DMS79 treated with DMSO at 0.1 percent for 48 hours (cell line): ENCODE measurements at places on chromosomes 6 and 20.

DNA sequence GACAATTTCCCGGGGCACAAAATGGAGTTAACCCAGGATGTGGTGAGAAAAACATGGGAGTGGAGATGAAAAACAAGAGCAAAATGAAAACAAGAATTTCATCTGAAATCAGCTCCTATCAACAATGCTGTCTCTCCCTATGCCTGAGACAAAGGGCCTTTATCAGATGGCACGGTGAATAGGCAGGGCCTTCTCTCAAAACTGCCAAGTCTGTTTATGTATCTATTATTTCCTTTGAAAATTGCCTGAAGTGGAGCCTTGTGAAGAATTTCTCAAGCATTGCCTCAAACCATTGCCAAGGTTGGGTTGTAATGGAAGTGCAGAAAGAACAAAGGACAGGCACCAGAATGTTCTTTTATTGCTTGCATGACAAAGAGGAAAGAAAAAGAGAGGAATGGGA, 74.7 kb downstream of the BTBD3 start:
- DNase-seq = peak; percentile 13

GRCh38 chr6:26388441-26388840, 5.5 kb downstream of the BTN2A2 start:
- no peak for DNase-seq

DNA sequence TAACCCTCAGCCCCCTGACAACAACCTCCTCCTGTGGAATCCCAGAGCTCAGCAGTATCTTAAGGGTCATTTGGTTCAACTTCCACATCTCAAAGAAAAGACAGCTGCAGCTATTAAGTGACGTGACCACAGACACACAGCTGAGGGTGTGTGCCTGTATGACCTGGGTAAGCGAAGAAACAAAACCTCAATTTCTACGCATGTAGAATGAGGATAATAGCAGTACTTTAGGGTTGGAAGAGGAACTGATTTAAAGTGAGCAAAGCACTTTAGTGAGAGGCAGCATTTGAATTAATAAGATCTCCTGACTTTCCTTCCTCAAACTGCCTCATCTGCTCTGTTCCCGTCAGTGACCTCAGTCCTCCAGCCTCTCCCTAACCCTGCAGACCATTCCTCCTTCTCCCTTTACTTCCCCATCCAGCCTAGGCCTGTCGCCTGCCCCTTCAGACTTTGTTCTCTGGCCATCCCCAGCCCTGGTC, 6.8 kb upstream of the ARMC2 start:
- no peak for DNase-seq

- peak; percentile 28 for DNase-seq
Measured at GRCh38 chr20:57617079-57617795, 3.0 kb downstream of the ZBP1 start.

GRCh38 chr6:139647016-139647415, 272.6 kb upstream of the CITED2 start:
- no peak for DNase-seq

DNA sequence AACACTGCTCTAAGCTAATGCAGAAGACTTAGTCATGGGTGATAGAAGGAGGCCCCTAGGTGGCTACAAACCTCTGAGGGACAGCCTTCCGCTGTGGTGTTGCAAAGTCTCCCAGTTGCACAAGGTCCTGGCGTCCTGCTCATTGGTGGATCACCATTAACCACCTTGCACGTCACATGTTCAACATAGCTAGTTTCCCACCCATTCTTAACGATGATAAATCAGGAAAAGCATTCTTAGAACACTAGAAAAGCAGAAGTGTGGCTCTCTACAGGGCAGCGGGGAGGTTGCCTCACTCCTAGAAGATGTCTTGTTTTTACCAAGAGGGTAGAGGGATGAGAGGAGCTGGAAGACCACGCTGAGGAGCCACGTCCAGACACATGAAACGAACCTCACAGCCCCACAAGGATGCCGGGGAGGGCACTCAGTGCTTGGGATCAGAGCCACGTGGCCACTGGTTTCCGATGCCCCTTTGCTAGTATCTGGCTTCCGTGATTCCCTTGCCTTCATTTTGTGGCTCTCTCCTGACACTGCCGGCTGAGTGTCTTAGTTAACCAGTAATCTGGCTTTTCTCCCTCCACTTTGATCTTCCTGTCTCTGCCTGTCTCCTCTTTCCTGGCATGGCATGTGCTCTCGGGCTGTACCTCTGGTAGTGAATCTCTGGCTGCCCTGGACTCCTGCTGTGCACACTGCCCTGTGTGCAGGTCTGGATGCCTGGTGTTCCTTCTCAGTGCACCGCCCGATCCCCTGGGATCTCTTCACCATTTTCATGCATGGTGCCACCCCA, 91.4 kb upstream of the NEDD9 start:
- no peak for DNase-seq

DNA sequence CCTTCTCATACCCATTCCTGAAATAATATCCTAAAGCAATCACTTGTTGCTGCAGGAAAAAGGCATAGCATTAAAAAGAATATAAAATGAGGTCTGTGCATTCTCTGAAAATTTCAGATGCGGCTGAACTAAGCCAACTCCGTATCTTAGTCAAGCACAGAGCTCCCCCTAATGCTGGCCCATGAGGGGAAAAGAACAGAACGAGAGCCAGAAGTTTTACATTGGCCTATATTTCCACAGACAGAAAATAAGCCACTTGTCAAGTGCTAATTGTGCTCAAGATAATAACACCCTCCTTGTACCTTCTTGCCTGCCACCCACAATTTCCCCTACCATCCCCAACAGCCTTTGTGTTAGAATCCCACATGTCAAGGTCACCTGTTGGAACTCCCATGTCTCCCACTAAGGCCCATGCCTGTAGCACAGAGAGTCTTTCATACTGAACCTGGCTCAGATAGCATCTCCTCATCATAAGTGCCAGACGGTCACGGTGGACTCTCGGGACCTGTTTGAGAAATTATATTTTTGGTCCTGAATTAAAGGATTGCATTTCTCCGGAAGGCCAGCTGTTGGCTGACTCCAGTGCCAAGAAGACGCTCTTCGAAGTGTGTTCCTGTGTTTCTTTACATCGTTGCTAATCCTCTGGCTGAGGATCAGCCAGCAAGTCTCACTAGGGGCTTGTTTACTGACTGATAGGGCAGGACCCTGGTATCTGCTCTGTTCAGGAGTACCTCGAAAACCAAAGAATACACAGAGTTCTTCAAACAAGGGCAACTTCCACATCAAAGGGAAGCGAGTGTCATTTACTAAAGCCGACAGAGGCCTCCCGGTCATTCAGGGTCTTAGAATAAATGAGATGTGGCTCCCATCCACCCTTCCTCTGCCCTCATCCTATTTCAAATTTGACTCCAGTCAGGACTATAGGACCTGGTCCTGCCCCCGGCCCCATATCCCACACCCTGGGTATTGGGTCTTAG, 183.4 kb upstream of the FBXL4 start:
- DNase-seq = no peak

- no peak for DNase-seq
Measured at GRCh38 chr6:156887623-156888269, 110.6 kb downstream of the ARID1B start.

GRCh38 chr6:42971746-42972327, 7.1 kb downstream of the PEX6 start:
- DNase-seq = no peak

- peak; percentile 69 for DNase-seq
Measured at GRCh38 chr6:49531774-49532569, 18.5 kb upstream of the C6orf141 start.

- no peak for DNase-seq
Measured at GRCh38 chr6:26743941-26744699, 84.6 kb upstream of the ZNF322 start.
